ENCODE measurements at places on chromosomes 3 and 15. TPM values are rescaled to one million over a fixed set of nuclear protein-coding genes. Genes with fewer than 3 reads are reported as not detected.

Gene RPL39L
- polyA plus RNA-seq: 19.2 TPM

Gene MOBP
- not detected for polyA plus RNA-seq

Gene SAMMSON
- 0.11 TPM for polyA plus RNA-seq

Gene COL6A5
- polyA plus RNA-seq: 0.04 TPM

Gene SCG5
- 27.6 TPM for polyA plus RNA-seq

Gene ERICH6
- 0.97 TPM for polyA plus RNA-seq

Gene MFGE8
- polyA plus RNA-seq: 96.5 TPM

Gene KBTBD13
- 0.06 TPM for polyA plus RNA-seq

Gene GOLGA8A
- polyA plus RNA-seq: 52.2 TPM

Gene HTD2
- 18.9 TPM for polyA plus RNA-seq

GRCh38 chr3:175349168-175349567, 490.0 kb downstream of the NAALADL2 start:
- DNase-seq: no peak

DNA sequence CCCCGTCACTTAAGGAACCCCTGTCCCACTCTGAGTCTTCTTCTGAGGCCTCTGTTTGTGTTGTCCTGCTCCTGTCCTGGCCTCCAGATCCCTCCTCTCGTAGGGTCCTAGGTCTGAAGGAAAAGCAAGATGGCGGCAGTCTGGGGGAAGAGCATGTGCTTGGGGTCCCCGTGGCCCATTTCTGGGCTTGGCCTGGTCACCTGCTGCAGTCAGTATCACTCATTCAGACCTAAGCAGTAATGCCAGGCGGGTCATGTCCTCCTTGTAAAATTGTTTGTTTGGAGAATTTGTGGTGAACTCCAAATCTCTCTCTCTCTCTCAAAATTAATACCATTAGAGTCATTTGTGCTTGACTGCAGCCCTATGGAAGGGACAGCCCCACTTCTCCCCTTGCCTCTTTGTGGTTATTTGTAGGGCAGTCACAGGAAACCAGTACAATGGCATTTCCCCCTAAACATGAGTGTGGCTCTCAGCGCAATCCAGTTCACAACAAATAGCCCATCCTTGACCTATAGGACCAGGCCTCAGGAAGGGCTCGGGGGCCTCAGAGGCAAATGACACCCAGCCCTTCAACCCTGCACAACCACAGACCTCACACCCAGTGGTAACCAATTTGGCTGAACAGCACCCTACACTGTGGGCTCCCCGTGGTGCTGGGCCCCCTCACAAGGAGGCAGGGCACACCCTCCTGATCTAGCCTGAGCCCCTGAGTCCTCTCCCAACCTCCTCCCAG, 173.5 kb downstream of the OR4M2 start:
- DNase-seq: no peak

DNA sequence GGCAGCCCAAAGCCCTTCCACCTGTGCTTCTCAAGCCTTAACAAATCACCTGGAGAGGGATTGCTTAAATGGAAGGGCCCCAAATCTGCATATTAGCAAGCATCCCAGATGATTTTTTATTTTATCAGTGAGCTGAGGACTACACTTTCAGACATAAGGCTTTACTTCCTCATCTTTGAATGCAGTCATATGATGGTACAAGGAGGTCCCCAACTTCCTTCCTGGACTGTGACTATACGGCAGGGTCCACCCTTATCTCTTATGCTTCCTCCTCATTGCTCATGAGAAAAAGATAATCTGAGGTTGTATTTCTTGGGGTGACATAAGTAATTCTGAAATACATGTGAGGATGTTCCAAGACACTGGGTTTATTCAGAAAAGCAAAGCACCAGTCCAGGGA, 13.7 kb upstream of the HEG1 start:
- no peak for DNase-seq

GRCh38 chr3:72338082-72338941, 509.9 kb downstream of the SHQ1 start:
- no peak for DNase-seq

GRCh38 chr3:160929595-160929994, 173.6 kb downstream of the PPM1L start:
- no peak for DNase-seq

DNA sequence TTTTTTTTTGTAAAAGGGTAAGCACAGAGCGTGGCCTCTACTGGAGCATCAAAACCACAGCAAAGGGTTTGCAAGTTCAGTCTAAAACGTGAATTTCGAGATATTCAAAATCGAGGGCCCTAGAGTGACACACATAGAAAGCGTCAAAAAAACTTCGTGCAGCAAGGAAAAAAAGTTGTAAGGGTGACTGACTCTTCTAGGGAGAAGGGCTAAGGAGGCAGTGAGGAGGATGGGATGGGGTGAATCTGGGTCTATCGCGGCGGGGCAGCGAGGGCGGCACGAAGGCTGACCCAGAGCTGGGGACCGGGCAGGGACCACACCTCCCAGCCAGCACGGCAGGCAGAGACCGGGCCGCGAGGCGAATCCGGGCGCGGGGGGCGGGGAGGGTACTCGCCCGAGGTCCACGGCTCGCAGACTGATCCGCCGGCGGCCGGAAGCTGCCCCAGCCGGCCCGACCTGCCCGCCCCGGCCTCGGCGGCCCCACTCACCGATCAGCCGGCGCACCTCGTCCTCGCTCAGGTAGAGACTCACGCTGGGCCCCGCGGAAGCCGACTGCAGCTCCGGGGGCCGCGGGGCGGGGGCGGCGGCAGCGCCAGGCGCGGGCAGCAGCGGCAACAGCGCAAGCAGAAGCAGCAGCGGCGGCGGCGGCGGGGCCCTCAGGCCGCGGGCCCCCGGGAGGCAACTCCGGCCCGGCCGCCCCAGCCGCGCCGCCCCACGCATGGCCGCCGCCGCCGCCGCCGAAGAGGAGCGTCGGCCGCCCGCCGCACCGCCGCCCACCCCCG, 533 bp downstream of the RYK start:
- peak; percentile 33 for DNase-seq

DNA sequence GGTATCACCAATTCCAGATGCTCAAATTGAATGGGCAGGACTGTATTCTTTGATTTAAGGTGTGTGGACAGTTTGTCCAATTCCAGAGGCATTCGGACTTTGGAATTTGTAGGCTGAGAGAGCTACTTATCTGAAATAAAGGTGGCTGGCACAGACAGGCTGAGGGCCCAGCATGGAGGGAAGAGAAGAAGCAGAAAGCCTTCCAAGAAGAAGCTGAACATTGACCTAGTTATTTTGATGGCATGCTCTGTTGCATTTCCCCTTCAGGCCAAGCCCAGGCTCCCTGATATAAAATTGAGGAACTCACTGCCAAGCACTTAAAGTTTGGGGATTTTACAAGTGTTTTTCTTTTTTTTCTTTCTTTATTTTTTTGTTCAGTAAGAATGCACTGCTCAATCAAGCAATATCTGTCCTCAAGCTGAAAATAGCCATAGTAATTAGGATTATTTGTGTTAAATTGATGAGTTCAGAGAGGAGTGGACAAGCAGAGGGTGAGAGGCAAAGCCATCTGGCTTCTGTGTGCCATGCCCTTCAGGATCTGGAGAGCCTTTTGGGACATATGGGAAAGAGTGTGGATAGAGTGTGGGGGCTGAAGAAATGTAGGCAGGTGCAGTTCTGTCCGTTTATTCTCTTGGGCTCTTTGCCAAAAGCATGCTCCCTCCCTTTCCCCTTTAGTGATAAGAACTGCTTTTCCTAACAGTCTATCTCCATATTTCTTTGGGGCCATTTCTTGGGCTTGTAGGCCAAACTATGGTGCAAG, 148.9 kb downstream of the OXSM start:
- no peak for DNase-seq

DNA sequence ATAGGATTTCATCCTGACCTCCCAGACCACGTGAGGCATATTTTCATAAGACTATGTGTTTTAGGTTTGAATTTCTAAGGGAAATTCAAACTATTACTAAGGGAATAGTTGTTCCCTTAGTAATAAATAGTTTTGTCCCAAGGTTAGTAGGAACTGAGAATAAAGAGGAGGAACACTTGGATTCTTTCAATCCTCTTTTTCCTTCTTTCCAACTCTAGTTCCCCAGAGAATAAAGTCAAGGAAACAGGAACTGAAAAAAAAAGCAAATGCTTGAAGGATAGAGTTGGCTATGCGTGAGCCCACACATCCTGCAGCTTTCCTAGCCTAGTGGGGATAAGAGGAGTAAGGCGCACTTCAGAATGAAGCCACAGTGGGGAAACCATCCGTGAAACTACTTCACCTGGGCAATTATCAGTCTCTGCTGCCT, 312.1 kb upstream of the TGFBR2 start:
- DNase-seq: no peak

- DNase-seq: no peak
These were observed 76.5 kb downstream of the KLF13 start for GRCh38 chr15:31403096-31403495.

DNA sequence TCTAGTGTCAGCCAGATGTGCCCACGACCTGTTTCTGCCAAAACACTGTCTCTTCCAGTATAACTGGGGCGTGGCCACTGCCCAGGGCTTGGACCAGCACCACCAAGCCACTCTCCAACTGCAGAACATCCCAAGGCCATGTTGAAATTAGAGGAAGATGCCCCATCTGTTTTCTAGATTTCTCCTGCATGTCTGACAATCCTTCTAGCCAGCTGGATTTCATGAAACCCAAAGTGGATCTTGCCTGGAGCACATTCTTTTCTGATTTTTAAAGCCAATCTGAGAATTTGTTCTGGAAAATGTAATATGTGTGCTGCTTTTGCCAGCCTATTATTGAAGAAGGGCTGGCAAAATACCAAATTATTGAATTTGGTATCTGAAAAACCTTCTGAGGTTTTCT, 182.5 kb downstream of the SLCO3A1 start:
- no peak for DNase-seq

- DNase-seq: no peak
These were observed 247.3 kb upstream of the KCNH8 start for GRCh38 chr3:18900994-18901393.

- DNase-seq: no peak
These were observed 2.2 kb downstream of the BMF start for GRCh38 chr15:40106203-40107161.

DNA sequence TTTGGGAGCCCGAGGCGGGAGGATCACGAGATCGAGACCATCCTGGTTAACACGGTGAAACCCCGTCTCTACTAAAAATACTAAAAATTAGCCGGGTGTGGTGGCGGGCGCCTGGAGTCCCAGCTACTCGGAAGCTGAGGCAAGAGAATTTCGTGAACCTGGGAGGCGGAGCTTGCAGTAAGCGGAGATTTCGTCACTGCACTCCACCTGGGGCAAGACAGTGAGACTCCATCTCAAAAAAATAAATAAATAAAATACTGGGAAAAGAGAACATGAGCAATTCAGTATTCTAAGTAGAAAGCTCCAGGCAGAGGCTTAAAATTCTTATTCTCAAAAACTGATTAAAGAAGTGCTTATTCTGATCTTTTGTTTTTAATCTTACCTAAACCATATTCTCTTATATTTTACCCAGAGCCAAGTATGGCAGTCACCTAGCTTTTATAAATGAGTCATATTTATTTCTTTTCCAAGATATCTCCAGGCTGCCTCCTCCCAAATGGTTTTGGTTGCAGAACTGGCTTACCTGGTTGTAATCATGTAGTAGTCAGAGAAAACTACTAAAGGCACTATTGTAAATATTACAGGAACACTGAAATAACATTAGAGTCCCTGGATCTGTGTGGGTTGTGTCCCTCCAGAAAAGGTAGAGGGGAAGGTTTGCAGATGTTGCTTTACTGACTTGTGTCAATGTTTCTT, 45.8 kb upstream of the DYNC1LI1 start:
- no peak for DNase-seq

DNA sequence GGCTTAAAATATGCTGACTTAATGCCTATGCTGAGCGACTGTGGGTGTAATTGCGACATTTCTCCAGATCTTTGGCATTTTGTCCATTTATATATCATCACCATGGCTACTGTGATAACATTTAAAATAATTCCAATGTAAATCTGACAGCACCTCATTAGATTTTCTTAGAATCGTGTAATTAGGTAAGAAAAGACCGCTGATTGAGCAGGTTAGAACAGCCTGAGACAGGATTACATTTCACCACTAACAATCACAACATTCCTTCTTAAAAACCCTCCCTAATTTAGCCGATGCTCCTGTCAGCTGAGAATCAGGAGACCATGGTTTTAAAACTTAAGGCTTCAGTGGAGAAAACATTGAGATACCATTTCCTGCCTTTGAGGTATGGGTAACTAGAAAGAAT, 455.3 kb upstream of the PDZRN3 start:
- no peak for DNase-seq

- DNase-seq: no peak
These were observed 438.4 kb downstream of the OCA2 start for GRCh38 chr15:27660676-27661075.

DNA sequence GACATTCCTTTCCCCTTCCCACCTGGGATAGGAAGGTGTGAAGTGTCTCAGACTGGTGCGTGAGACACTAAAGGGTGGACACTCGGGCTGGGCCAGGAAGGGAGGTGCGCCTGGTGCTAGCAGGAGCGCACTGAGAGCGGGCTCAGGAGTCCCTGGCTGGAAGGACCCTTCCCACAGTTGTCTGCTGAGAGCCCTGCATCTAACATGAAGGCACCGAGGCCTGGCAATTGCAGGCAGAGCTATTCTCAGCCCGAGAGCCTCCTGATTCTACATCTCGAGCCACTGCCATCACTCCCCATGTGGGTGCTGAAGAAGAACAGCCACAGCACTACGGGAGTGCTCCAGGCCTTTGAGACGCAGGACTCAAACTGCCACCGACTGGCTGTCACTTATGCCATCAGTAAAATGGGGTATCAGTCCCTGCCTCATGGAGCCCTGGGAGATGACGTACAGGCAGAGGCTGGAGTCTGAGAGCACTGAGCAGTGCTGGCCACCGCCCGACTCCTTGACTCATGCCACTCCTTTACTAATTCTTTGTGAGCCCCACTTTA, 159.4 kb downstream of the KLF13 start:
- DNase-seq: no peak

DNA sequence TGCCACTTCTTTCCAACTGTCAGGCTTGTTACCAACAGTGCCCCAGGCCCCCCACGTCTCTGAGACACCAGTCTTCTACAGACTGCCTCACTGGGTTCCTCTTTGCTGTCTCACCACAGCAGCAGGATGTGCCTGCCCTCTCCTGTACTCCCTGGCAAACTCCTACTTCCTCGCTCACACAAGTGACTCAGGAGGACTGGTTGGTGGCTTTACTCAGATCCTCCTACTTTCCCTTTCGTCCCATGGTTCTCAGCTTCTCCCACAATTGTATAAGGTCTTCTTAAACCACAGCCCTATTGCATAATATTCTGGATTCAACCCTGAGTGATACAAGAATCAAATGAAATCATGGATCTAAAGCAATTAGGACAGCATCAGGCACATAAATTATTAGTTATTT, 246.6 kb upstream of the PROK2 start:
- DNase-seq: no peak

DNA sequence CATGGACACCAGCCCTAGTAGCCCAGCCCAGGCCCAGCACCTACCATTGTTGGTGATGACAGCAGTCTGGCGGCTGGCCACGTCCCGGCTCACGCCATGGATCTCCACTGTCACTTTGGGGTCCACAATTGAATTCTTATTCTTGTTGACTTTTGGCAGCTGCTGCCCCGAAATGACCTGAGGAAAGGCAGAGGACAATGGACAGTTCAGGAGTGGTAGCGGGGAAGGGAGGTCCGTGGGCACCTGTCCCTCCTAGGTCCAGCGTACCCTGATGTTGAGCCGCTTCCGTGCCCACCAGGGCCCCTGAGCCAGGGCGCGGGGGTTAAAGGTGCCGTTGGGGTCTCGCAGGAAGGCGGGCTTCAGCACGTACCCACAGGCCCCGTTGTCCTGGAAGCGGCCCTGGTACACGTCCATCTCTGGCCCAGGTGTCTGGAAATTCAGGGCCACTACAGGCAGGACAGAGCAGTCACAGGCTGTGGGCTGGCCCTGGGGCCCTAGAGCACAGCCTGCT, 17.7 kb downstream of the VILL start:
- DNase-seq: no peak

Data from right renal cortex interstitium (tissue), 3 donors.